ENCODE measurements at places on chromosomes 12 and 14.

GRCh38 chr12:166425-167075 is 47.4 kb downstream of the SLC6A12 start:
- DNase-seq, result no peak

DNA sequence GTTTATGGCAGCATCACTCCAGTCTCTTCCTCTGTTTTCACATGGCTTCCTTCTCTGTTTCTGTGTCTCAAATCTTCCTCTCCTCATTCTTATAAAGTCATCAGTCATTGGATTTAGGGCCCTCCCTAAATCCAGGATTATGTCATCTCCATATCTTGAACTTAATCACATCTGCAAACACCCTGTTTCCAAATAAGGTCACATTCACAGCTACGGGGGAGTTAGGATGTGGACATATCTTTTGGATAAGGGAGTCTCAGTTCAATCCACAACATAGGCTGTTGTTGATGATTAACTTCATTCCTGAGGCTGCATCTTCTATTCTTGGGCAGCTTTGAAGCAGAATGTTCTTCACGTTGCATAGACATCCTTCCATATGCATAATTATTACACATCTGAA is 40.3 kb upstream of the NTF3 start:
- no peak for DNase-seq

DNA sequence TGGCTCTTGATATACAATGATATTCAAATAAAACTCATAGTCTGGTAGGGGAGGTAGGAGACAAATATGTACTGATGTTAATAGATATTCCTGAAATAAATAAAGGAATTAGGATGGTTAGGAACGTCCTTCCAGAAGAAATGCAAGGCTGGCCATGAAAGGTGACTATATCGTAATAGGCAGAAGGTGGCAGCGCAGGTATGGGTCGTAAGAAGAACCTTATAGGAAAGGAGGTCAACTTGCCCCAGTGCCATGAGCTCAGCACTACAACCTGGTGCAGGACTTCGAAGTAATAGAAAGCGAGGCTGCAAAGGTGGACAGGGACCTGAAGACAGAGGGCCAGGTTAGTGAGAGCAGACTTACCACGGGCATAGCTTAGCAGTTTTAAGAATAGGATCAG is 55.3 kb upstream of the FGD4 start:
- DNase-seq, result no peak

GRCh38 chr14:84107835-84108343 is 1422.1 kb upstream of the FLRT2 start:
- DNase-seq, result no peak

DNA sequence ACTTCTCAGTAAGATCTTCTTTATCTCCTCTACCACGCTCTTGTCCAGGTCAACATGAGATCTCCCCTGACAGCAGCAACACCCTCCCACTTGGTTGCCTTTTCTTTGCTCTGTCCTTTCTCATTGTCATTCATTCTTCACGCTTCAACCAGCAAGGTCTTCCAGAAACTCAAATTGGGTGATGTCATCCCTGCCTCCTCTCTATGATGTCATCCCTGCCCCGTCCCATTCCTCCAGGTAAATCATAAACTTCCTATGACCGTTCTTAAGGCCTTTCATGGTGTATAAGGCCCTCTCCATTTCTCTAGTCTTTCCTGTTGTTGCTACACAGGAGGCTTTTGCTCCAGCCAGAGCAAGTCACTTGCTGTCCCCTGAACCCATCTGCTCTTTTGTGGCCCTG is 17.7 kb upstream of the TUNAR start:
- DNase-seq, result no peak

GRCh38 chr14:52106840-52107239 is 38.0 kb upstream of the NID2 start:
- no peak for DNase-seq

GRCh38 chr14:31880935-31881334 is 196.2 kb upstream of the ARHGAP5 start:
- DNase-seq, result no peak

DNA sequence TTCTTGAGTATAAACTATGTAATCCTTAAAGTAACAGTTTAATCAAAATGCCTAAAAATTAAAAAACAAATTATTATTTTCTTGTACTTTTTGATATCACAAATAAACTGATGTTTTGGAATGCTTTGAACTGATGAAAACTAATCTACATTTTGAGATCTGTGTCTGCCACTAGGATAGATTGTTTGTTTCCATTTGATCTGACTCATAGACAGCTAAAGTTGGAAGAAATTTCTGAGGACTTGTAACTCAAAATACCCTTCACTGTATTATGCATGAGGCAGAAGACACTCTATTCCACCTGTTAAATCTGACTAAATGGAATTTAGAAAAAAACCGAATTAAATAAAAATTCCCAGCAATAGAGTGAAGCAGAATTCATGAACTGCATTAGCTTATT is 1400.0 kb upstream of the FLRT2 start:
- DNase-seq, result no peak

DNA sequence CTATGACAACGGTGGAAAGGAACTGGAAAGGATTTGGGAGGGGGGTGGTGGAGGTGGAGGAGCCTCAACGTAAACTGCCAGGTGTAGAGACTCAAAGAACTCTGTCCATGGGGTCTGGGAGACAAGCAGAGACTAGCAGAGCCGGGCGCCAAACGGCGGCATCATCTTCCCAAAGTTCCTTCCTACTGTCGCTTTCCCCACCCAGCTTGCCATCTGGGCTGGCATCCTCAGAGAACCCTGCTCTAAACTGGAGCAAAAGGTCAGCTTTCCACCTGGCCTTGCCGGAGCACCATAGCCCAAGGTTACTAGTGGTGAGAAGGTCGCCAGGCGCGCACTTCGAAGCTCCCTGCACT is 4.0 kb upstream of the IRF2BPL start:
- DNase-seq, result no peak

DNA sequence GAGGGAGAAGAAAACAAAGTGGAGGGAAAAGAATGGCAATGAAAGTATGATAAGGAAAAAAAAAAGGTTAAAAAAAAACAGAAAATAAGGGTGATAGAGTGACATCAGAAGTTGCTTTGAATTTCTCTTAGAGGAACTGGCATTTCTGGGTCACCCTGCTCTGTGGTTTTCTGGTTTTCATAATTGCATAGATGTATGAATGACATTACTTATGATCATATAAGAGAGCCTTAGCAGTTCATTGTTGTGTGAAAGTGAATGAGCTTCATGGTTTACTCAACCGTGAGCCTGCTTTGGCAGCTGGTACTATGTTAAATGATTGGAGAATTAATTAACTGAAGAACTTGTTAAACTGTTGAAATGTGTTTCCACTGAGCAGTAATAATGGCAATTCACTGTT is 336.4 kb upstream of the FBXO33 start:
- DNase-seq, result no peak

DNA sequence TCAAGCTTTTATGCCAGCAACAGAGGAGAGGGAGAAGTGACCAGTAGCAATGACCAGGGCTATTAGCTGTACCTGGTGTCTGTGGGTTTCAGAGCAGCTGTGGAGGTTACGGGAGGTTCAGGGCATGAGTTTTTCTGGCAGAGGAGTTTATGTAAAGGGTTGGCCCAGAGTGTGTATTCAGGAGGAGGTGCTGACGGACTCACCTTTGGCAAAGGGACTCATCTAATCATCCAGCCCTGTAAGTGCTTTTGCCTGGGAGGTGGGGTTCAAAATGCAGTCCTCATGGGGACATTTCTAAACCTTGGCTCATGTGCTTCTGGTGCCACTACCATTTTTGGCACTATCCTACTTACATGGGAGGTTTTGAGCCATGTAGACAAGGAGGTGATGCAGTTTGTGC is 95.3 kb downstream of the DAD1 start:
- no peak for DNase-seq

- no peak for DNase-seq
Observed at GRCh38 chr14:37257501-37258070, 59.8 kb downstream of the MIPOL1 start.

DNA sequence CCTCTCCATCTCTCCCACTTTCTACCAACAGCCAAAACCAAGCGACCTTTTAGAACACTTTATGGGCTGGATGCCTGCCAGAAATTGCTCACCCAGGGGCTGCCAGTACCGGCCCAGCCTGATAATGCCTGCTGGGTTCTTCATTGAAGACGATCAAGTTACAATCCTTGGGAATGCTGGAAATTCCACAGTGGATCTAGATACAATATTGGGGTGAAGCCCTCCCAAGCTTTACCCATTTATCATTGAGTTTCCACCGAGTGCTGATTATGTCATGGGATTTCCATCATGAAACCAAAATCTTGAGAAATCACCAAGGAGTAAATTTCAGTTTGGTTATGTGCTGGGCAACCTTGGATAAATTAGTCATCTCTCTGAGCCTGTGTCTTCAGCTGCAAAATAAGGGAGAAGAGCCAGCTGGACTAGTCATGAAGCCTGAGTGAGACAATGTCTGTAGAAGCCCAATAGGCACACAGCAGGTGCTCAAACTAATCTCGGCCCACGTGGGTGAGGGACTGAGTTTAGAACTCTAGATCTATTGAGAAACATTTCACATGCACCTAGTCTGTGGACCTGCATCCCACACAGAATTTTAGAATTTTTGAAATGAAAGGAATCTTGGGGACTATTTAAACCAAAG is 75.5 kb upstream of the CLMN start:
- DNase-seq, result no peak

DNA sequence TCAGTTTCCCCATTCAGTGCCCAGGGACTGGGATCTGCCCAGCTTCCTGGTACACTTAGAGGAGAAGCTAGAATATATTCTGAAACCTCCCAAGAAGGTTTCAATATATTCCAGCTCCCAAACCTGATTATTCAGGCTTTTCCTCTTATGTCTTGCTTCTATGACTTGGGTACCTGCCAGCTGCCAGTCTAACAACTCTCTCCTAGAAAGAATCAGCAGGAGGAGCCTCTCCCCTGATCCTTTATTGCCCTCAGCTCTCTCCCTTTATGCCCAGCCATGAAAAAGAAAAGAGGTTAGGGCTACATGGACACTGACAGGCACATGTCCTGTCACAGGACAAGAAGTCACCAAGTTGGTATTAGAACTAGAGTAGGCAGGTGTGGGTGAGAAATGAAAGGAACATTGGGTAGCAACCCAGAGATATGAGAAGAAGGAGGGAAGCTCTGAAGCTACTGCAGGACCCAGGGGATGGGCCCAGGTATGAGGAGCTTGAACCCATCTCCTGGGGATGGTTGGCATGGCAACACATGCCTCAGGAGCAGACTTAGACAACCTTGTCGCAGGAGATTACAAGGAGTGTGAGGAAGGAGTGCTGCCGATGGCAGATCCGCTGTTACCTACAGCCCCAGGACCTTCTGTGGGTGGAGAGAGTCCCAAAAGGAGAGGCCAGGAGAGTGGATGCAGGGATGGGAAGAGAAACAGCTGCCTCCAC is 2.0 kb upstream of the CACNB3 start:
- DNase-seq, result no peak

GRCh38 chr12:15474766-15475165 is 152.5 kb downstream of the PTPRO start:
- no peak for DNase-seq

GRCh38 chr14:95192311-95192710 is 35.0 kb upstream of the DICER1 start:
- DNase-seq, result no peak

GRCh38 chr14:93936245-93936644 is 9.1 kb downstream of the FAM181A start:
- DNase-seq, result no peak

DNA sequence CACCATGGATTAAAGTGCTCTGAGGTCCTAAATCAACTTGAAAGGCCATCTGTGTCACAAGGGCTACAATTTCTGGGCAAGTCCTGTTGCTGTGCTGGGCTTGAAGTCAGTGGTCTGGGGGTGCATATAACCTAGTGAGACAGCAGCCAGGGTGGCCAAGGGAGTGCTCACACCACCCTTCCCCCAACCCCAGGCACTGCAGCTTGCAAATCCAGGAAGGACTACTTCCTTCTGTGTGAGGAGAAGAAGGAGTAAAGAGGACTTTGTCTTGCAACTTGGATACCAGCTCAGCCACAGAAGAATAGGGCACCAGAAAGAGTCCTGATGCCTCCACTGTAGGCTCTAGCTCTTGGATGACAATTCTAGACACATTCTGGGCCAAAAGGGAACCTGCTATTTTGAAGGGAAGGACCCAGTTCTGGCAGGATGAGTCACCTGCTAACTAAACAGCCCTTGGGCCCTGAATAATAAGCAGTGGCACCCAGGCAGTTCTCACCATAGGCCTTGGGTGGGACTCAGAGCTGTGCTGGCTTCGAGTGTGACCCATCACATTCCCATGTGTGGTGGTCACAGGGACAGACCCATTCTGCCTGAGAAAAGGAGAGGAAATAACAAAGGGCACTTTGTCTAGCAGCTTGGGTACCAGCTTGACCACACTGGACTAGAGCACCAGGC is 32.6 kb upstream of the DHRS7 start:
- DNase-seq, result no peak

GRCh38 chr12:6318440-6318879 is 8.0 kb downstream of the PLEKHG6 start:
- no peak for DNase-seq

GRCh38 chr14:101830271-101830670 is 68.8 kb downstream of the PPP2R5C start:
- no peak for DNase-seq

GRCh38 chr12:113293100-113293499 is 41.8 kb downstream of the SLC8B1 start:
- no peak for DNase-seq

DNA sequence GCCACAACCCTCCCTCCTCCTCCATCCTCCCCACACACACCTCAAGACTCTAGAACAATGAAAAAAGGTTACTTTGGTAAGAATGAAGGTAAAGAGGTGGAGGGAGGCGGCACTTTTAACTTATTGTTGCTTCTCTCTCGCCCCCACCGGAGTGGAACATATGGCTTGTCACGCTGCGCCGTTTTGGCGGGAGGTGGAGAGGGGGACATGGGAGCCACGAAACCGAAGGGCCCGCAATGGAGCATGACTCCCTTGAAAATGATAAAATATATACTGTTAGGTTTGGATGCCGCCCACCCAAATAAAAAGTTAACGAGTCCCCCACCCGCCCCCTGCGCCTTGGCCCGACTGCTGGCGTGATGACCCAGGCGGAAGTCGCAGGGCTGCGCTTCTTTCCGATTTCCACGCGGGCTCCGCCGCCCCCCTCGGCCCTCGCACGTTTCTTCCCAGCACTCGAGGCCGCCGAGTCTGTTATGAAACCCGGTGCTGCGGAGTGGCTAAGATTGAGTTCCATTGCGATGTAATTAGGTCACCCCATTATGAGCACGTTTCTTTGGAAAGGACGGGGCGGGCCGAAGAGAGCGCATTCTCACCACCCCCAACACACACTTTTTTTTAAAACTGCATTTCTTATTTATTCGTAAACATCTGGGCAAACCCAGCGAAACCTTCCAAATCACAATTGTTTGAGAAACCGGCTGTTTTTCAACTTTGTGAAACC is 1.4 kb upstream of the ZFP36L1 start:
- DNase-seq, result peak; percentile 89

- DNase-seq, result no peak
Observed at GRCh38 chr12:116524964-116525379, 34.2 kb upstream of the MAP1LC3B2 start.

GRCh38 chr12:90888316-90888715 is 66.7 kb downstream of the CCER1 start:
- no peak for DNase-seq

- DNase-seq, result no peak
Observed at GRCh38 chr14:73753887-73754795, 40.0 kb upstream of the PNMA1 start.

- DNase-seq, result no peak
Observed at GRCh38 chr12:88562151-88562550, 18.1 kb downstream of the KITLG start.

All from breast epithelium (tissue), 4 donors.